Skin of body (tissue), 3 donors: ENCODE measurements at places on chromosomes 13 and 19. TPM values are rescaled to one million over a fixed set of nuclear protein-coding genes. Genes with fewer than 3 reads are reported as not detected.

- DNase-seq, result no peak
These were observed 32.3 kb upstream of the EHD2 start for GRCh38 chr19:47680858-47681332.

- peak; percentile 62 for DNase-seq
These were observed 15.3 kb downstream of the GADD45B start for GRCh38 chr19:2491130-2491801.

GRCh38 chr13:29523199-29523961 lies 72.1 kb downstream of the SLC7A1 start:
- DNase-seq, result peak; percentile 49

GRCh38 chr13:106691861-106692260 lies 123.9 kb upstream of the ARGLU1 start:
- no peak for DNase-seq

DNA sequence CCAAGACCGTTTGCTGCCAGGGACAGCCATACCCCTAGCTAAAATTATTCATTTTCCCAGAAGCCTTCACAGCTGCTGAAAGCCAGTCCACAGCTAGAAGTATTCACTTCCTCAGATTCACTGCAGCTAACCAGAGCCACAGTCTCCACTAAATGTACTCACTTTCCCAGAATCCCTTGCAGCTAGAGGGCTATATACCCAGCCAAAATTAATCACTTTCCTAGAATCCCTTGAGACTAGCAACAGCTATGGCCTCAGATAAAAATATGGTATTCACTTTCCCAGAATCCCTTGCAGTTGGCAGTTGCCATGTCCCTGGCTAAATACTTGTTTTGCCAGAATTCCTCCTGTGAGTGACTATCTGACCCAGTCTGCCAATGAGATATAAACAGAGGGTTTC lies 13.8 kb upstream of the MEIS3 start:
- DNase-seq, result no peak

GRCh38 chr19:54173951-54174834 lies 1.2 kb upstream of the TMC4 start:
- no peak for DNase-seq

- no peak for DNase-seq
These were observed 32.5 kb downstream of the PCDH20 start for GRCh38 chr13:61383111-61383510.

DNA sequence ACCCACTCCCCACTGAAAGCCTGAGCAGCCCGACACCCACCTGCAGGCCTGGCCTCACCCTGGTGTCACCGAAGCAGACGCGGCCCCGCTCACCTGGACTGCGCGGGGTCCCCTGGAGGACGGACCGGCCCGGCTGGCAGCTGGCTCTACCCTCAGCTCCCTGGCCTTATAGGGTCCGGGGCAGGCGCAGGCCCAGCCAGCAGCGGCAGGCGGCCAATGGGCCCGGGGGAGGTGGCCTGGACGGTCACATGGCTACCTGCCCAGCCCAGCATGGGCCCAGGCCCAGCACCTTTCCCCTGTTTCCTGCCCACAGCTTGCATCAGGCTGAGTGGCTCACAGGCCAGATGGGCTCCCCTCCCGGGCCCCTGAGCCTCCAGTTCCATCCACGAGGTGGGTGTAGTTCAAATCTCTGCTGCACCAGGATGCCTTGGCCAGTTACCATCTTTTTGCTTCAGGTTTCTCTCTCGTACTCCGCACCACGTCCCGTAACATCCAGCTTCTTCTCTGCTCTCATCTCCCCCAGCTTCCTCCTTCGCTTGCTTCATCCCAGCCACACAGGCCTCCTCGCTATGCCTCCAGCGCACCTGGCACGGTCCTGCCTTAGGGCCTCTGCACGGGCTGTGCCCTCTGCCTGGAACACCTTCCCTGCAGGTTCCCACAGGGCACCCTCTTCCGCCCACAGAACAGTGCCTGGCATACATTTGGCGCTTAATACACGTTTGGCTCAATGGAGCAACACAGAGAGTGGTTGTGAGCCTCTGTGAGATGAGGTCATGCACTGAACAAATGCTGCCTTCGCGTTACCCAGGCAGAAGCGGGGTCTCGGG lies at the start of gene PLIN4:
Gene PLIN4, minus strand, starts transcription at position 142 of the 827 bp plus-strand sequence. CDS start 214 bp downstream, outside the sequence.
- DNase-seq, result peak; percentile 3

TNFRSF19 gene
- total RNA-seq, result 69.0 TPM

CERS1 gene
- 2.5 TPM for total RNA-seq

TPTE2 gene
- total RNA-seq, result not detected
